ENCODE measurements at places on chromosomes 4 and X.
A peak's percentile ranks its signal among the peaks of the same experiment; 100 is the strongest.

DNA sequence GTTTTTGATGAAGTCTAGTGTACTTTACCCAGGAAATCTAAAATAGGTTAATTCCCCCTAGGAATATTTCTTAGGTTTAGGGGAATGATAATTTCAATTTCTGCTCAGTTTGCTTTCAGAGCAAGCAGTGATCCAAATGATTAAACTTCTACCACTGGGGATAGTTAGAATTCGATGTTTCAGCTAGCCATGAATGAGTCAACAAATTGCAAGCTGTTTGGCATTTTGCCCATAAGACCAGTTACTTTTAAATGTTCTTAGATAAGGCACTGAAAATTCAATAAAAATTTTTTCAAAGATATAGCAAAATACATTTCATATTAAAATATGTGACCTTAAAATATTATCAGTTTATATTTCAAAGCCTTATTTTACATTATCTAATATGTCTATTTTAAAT lies 993.6 kb downstream of the ARAP2 start:
- DNase-seq, result no peak

- no peak for DNase-seq
Observed at GRCh38 chr4:173121076-173121561, 47.5 kb upstream of the GALNT7 start.

DNA sequence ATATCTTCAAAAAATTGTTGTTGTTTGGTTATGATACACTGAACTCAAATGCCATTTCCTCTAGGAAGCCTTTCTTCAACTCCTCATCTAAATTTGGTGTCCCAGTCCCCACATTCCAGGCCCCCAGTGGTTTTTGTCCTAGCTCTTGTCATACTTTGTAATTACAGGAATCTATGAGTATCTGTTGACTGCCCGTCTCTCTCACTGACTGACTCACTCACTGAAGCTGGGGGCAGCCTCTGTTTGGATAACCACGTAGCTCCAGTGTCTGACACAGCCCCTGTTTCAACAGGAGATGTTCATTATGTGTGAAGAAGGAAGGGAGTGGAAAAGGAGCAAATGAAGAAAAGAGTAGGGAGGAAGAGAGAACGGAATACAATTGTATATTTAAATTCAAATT lies 284.1 kb upstream of the TENM3 start:
- no peak for DNase-seq

- no peak for DNase-seq
Observed at GRCh38 chr4:97866821-97867556, 276.3 kb downstream of the STPG2 start.

GRCh38 chr4:101956068-101956825 lies 165.7 kb downstream of the BANK1 start:
- DNase-seq, result no peak

DNA sequence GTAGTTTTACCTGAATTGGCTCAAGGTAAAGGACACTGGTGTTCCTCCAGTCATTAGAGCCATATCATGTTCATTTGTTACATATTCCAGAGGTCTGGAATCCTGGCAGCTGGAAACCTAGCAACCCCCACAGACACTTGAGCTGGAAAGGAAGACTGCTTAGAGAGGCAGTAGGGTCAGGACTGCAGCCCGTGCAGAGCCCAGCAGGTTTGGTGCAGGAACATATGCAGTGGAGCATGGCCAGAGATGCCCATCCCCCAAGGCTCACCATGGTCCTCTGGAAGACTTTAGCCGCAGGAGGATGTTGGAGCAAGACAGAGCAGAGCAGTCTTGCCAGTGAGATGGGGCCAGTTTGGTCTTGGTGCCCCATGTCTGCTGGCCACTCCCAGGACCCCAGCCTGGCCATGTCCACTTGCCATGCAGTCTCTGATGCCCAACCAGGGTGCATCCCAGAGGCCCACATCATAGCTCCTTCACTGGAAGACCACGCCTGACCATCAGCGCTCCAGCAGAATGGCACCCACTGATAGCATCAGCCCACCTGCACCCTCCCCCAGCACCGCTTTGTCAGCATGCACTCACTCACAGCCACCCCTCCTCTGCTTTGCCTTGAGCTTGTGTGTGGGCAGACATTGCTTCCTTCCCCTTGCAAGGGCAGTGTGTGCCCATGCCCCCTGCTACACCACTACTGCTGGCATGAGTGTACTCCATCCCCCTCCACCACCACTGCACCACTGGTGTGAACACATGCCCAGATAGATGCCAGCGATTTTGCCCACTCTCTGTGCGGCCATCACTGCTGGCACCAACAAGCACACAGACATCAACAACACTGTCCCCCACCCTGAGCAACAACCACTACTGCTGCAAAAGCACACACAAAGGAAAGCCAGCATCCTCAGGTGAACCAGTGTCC lies 190.3 kb upstream of the SPOCK3 start:
- no peak for DNase-seq

GRCh38 chr4:95170176-95170575 lies 378.6 kb downstream of the UNC5C start:
- no peak for DNase-seq

- DNase-seq, result no peak
Observed at GRCh38 chrX:72128881-72129280, 2.8 kb downstream of the RTL5 start.

DNA sequence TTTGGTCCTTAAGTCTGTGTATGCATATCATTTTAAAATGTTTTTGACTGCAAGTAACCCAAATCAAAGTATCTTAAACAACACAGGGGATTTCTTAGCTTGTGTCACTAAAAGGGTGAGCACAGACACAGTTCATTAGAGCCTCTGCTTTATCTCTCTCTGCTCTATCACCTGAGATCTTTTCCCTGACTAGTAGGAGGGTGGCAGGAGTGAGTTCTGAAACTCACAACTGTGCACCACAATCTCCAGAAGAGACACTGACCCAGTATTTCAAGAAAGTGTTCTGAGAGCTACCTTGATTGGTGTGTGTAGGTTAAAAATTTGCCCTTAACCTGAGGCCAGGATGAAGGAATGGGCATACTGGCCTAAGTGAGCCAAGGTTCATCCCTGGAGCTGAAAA lies 24.8 kb downstream of the CCSER1 start:
- no peak for DNase-seq

- DNase-seq, result no peak
Observed at GRCh38 chrX:130896026-130896425, 7.0 kb downstream of the ENOX2 start.

- no peak for DNase-seq
Observed at GRCh38 chr4:127968586-127968985, 3.4 kb downstream of the ABHD18 start.

DNA sequence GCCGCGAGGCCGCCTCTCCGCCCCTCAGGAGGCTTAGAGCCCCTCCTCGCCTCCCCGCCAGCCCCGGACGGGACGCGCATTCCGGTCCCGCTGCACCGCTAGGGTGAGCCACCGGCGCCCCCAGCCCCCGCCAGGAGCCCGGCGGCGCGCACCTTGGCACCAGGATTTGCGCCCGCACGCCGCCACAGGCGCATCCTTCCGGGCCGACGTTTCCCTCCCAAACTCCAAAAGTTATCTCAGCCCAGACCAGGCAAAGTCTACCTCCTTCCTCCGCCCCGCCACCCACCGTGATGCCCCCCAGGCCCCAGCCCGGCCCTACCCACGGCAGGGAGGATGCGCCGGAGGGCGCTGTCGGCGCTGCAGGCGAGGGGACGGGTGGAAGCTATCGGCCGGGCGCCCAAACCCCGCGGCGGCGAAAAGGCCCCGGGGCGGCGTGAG lies 538 bp downstream of the SCML2 start:
- DNase-seq, result no peak

DNA sequence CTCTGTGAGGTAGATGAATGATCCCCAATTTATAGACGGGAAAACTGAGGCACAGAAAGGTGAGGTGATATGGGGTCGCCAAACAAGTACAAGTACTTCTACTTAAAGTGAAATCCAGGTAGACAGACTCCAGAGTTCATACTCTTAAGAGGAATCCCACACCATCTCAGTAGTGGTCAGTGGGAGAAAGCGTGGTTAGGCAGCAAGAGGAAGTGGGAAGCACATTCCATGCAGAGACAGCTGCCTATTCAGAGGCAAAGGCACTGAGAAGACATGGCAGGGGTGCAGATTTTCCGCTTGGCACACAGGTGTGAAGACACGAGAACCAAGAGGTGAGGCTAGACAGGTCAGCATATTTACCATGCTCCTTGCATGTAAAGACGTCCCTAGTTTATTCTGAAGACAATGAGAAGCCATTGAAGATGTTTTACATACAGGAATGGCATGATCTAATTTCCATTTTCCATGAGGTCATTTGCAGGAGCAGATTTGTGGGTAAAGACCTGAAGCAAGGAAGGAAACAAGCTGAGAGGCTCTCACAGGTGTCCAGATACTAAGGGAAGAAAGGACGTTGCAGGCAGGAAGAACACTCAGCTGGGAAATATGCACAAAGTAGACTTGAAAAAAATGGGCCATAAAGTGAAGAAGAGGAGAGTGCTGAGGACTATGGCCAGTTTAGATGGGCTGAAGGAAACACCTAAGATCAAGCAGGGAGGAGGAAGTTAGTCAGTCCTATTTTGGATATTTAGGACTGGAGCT lies 17.3 kb upstream of the CLNK start:
- DNase-seq, result no peak

GRCh38 chr4:182245541-182246215 lies 2.5 kb downstream of the TENM3 start:
- peak; percentile 19 for DNase-seq

DNA sequence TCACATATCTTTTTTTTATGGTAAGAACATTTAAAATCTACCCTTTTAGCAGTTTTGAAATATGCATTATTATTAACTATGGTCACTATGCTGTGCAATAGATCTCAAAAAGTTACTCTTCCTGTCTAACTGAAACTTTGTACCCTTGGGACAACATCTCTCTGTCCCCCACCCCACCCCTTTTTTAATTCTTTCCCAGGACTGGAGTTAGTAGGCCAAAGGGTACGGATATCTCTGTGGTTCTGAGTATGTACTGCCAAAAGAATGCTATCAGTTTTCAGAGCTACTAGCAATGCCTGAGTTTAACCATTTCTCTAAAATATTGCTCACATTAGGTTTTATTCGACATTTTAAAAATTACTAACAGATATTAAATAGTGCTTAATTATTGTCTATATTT lies 4.7 kb upstream of the FAM241A start:
- no peak for DNase-seq

- DNase-seq, result no peak
Observed at GRCh38 chrX:119607018-119607389, 780 bp upstream of the NKRF start.

- no peak for DNase-seq
Observed at GRCh38 chr4:113971706-113972360, 7.6 kb downstream of the ARSJ start.

DNA sequence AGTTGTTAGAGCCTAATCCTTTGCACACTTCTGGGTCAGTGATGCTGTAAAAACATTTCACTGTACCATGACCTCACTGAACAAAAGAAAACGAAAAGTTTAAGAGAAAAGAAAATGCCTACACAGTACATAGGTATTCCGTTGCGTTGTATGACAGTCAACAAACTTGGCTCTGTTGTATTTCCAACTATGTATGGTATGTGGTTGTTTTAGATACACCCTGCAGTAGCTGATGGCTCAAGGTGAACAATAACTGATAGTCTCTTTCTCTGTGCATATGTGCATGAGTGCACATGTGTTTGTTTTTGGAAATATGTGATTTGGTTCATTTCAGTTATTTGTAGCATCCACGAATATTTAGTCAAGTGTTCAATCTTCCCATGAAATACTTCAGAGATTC lies 176.0 kb downstream of the BMPR1B start:
- no peak for DNase-seq

DNA sequence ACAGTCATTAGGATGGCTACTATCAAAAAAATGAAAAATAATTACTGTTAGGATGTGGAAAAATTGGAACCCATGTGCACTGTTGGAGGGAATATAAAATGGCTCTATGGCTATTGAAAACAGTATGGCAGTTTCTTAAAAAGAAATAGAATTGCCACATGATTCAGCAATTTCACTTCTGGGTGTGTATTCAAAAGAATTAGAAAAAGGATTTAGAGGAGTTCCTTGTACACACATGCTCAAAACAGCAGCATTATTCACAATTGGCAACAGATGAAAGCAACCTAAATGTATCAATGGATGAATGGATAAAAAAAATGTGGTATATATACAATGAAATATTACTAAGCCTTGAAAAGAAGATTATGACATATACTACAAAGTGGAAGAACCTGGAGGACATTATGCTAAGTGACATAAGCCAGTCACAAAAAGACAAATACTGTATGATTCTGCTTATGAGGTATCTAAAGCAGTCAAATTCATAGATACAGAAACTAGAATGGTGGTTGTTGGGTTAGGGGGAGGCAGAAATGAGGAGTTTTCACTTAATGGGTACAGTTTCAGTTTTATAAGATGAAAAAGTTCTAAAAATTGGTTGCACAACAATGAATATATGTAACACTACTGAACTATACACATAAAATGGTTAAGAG lies 123.2 kb downstream of the ELOVL6 start:
- no peak for DNase-seq

DNA sequence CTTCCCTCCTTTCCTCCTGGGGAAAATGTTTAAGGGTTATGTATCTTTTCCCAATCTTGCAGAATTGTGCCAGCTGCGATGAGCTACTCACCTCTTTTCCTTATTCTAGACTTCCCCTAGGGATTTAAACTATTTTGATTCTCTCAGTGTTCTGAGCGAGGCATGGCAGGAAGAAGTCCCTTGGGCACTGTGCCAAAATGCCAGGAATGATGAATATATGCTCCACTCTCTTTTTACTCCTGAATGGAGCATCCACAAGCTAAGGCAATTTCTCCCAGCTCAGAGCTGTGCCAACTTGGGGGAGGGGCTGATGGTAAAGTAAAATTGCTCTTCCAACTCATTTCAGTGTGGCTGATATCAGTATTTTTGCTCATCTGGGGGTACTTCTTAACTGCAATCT lies 4.0 kb upstream of the C4orf17 start:
- DNase-seq, result peak; percentile 21

DNA sequence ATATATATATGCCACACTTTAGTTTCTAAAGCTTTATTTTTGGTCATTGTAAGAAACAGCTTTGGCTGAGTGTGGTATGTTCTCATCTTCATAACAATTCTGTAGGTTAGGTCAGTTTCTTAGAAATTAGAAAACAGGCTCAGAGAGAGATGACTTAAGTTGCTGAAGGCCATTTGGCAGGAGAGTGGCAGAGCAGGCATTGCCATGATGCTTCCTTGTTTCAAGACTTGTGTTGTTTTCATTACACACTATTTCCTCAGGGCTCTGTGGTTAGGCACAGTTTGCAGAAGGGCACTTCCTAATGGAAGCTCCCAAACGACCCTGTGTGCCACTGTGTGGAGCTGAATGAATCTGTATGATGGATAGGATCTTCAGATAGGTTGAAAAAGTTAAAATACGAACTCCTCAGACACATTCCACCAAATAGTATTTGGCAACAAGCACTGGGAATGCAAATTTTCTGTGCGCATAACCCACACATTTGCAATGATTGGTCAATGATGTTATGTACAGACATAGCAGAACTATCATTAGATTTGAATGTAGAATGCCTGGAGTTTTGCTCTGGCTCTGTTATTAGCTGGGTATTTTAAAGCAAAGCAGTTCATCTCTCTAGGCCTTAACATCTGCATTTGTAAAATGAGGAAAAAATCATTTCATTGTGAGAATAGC lies 274.3 kb upstream of the HS3ST1 start:
- DNase-seq, result no peak

- no peak for DNase-seq
Observed at GRCh38 chrX:46758163-46758955, 559 bp downstream of the SLC9A7 start.

- no peak for DNase-seq
Observed at GRCh38 chrX:139086246-139086645, 374.7 kb upstream of the FGF13 start.

- no peak for DNase-seq
Observed at GRCh38 chr4:147578593-147578992, 38.6 kb upstream of the TMEM184C start.
